ENCODE measurements at places on chromosomes 1 and 21.

DNA sequence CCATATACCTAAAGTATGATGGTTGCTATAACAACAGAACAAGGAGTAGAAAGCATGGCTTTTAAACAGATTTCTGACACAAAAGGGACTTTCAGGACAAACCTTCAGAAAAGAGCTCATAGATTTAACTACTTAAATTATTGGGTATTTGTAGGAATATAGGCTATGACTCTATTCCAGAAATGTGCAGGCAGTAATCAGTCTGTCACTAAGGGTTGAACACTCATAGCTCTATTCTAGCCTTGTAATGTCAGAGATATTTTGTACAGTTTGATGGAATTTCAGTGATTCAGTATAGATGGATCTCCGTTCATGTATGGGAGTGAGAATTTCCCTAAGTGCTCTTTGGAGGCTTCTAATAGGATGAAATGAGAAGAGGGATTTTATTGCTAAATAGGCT lies 82.8 kb downstream of the EXTL2 start:
- no peak for DNase-seq

GRCh38 chr1:31416101-31416736 lies 3.2 kb downstream of the SERINC2 start:
- no peak for DNase-seq

DNA sequence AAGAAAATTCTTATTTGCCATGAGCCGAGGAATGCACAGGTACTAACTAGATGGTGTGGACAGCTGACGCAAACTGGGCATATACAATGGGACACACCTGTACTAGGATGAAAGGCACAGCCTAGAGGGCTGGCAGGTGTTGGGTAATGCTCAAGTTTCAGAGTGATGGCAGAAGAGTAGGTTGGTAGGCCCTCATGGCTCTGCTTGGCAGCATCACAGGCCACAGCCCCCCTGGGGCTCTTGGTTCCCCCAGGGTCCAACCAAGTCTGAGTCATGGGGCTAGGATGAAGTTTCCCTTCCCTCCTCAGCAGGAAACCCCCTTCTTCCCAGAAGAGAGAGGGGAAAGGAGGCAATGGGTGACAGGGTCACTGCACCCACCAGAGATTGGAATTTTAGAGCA lies 35.2 kb downstream of the SPEN start:
- no peak for DNase-seq

- no peak for DNase-seq
Observed at GRCh38 chr1:195328102-195328501, 1280.1 kb downstream of the KCNT2 start.

DNA sequence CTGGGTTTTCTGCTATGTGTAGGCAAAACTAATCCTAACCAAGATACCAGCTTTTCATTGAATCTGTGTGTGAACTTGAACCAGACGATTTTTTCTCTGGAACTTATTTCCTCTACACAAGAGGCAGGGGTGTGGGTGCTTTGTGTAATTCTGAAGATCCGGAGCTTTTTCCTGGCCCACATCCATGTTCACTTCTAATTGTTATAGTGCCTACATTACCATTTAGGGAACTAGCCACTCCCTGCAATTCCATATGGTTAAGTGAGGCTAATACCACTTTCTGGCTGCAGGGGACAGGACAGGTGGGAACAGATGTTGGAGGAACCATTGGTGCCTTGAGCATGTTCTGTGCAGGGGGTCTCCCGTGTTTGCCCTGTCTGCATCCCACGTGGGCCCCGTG lies 83.4 kb upstream of the FMN2 start:
- DNase-seq = no peak

GRCh38 chr1:228003461-228004330 lies 3.1 kb upstream of the WNT3A start:
- DNase-seq = no peak

- DNase-seq = no peak
Observed at GRCh38 chr1:966704-967300, 520 bp downstream of the PLEKHN1 start.

- no peak for DNase-seq
Observed at GRCh38 chr1:152906023-152906565, 2.3 kb upstream of the IVL start.

Measured in hippocampal formation (tissue), 2 donors.